ENCODE measurements at places on chromosomes 13 and 19.

GRCh38 chr19:35514282-35514809 lies 897 bp upstream of the DMKN start:
- no peak for DNase-seq

- no peak for DNase-seq
Observed at GRCh38 chr13:110300090-110300815, 6.7 kb downstream of the COL4A1 start.

DNA sequence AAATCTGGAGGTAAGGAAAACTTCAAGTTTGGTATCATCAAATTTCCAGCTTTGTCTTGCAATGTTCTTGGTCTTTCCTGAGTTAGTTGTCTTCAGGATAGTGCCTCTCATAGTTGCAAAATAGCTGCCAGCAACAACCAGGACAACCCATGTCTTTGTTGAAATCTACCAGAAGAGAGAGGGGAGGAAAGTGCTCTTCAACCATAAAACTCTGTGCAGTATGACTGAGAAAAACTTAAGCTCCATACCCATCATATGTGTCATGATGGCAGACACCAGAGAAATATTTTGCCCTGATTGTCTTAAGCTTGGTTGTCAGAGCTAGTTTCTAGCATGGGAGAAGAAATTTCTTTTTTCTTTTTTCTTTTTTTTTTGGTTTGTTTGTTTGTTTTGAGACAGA lies 103.3 kb downstream of the SPRY2 start:
- DNase-seq, result no peak

DNA sequence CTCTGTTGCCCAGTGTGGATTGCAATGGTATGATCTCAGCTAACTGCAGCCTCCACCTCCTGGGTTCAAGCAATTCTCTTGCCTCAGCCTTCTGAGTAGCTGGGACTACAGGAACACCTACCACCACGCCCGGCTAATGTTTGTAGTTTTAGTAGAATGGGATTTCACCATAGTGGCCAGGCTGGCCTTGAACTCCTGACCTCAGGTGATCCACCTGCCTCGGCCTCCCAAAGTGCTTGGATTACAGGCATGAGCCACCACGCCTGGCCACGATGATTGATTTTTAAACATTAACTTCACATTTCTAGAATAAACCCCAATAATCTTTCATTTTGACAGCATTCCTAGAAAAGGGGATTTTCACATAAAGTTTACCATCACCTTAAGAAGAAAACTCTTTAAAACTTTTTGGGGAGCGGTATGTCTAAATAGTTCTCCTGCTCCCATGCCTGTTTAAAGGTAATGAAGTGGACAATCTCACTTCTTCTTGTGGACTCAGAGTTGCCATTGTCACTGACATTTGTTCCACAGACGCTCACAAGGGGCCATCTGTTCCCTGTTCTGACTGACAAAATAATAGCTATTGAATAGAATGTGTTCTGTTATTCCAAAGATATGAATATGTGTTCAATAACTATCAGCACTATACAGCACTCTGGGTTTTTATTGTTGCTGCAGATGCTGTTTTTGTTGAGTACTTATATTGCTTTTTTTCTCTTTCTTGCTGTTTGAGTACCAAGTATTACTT lies 66.1 kb upstream of the C1QTNF9B start:
- no peak for DNase-seq

GRCh38 chr19:3455960-3456601 lies 24.2 kb downstream of the SMIM24 start:
- DNase-seq, result no peak

- DNase-seq, result no peak
Observed at GRCh38 chr13:65929436-65929835, 1300.7 kb downstream of the PCDH9 start.

DNA sequence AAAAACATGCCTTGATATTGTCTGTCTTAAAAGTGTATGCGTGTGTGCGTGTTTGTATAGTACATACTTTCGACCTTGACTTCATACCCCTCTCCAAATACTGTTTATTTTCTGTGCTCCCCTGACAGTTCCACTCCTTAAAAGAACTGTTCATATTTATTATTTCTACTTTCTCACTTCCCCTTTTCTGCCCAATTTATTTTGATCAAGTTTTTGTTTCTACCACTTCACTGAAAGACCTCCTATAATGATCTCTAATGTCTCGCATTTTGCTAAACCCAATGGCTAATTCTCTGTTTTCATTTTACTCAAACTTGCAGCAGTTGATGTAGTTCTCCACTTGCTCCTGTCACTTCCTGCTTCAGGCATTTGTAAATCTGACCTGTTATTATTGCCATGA lies 426.1 kb upstream of the KLF12 start:
- no peak for DNase-seq

DNA sequence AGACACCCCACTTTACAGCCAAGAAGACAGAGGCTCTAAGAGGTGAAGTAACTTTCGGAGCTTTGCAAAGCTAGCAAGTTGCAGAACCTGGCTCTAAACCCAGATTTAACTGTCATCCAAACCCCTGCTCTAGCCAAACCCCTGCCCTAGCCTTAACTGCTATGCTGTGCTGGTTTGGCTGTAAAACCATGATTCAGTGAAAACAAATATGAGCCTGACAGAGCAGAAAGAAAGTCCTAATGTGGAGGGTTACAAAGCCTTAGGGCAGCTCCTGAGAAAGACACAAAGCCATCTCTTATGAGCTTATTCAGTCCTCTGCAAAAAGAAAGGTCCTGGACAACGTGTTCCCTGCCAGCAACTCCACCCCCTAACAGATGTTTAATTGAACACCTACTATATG lies 172.8 kb downstream of the KATNAL1 start:
- DNase-seq, result no peak

- DNase-seq, result no peak
Observed at GRCh38 chr13:24911133-24911908, 147.4 kb downstream of the RNF17 start.

GRCh38 chr19:56145698-56146097 lies 4.6 kb downstream of the ZNF444 start:
- DNase-seq, result no peak

- DNase-seq, result no peak
Observed at GRCh38 chr13:23690668-23691067, 120.5 kb downstream of the TNFRSF19 start.

DNA sequence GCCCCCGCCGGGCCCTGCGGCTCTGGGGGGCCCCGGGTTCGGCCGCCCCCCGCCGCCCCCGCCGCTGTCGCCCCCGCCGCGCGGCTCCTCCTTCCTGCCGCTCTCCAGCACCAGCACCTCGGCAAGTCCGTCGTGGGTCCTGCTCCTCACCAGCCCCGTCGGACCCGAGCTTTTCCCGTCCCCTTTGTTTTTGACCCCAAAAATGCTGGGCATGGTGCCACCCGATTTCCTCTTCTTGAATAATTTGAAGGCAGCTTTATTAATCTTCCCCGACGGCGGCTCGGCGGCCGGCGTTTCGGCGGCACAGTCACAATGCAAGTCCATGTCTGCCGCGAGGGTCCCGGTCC lies 945 bp downstream of the AMER2 start:
- DNase-seq, result no peak

GRCh38 chr13:95243207-95243606 lies 58.0 kb downstream of the ABCC4 start:
- no peak for DNase-seq

DNA sequence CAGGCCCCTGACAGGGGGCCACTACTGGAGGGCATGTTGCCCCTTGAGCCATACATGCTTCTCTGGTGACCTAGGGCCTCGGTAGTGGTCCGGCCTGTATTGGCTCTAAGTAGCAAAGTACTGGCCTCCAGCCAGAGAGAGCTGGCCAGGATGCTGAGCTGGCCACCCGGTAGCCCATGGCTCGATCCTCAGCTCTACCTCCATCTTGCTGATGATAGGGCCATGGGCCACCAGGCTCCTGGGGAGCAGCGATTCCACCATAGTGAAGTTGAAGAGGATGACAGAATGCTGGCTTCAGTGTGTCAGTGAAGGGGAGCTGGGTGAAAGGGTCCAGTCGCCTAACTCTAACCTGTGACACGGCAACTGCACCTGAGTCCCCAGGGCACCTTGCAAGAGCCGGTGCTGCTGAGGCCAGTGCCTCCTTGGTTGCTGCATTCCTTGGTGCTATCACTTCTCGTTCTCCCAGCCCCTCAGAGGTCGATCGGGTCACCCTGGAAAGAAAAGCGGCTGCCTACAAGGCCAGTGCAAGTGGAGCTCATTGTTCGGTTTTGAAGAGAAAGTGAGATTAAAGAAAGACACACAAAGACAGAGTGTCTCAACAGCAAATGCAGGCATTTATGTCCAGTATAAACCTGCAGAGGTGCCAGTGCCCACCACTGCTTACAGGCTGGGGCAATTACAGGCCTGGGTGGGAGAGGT lies 5.0 kb downstream of the FPR3 start:
- DNase-seq, result no peak

- no peak for DNase-seq
Observed at GRCh38 chr13:51837016-51837415, 8.0 kb downstream of the TMEM272 start.

DNA sequence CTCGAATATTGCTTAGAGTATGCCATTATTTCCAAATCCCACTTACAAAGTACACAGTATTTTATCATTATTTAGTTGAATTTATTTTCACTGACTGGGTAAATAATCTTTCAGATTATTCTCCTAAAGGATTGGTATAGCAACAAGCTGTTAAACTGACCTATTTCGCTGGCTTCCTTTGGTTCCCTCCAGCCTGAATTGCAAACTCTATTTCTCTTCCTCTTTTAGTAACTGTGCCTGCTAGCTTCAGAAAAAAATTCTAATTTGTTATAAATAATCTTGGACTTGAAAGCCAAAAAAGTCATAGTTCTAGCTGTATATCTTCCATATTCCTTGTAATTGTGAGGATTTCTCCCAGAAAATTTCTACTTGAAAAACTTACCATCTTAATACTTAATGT lies 15.0 kb upstream of the CCNA1 start:
- no peak for DNase-seq
